A549 treated with dexamethasone at 1 μM for 4 hours (cell line): ENCODE measurements at places on chromosomes 6 and 20. TPM values are rescaled to one million over a fixed set of nuclear protein-coding genes. Genes with fewer than 3 reads are reported as not detected.

MDFI gene
- total RNA-seq = 0.47 to 0.87 TPM (median 0.61 TPM) in 5 replicates

PTPRT gene
- not detected in 5 replicates for total RNA-seq

RAB44 gene
- 0.04 to 0.05 TPM (median 0.04 TPM) in 5 replicates for total RNA-seq

NT5E gene
- 21.7 to 31.4 TPM (median 26.6 TPM) in 5 replicates for total RNA-seq

PDE10A gene
- 21.7 to 28.7 TPM (median 24.1 TPM) in 5 replicates for total RNA-seq

TGM3 gene
- 0.05 to 0.12 TPM (median 0.07 TPM) in 3 of 5 replicates, not detected in the others for total RNA-seq

THBD gene
- 110 to 160 TPM (median 137 TPM) in 5 replicates for total RNA-seq

SLC17A3 gene
- 0.86 to 1.3 TPM (median 1.1 TPM) in 5 replicates for total RNA-seq

PREX1 gene
- total RNA-seq = 9.9 to 16.9 TPM (median 15.7 TPM) in 5 replicates

PRL gene
- not detected in 5 replicates for total RNA-seq

RIMS1 gene
- total RNA-seq = not detected in 5 replicates

GMPR gene
- total RNA-seq = 3.5 to 5.4 TPM (median 4.4 TPM) in 5 replicates

MATN4 gene
- 0.03 to 0.14 TPM (median 0.07 TPM) in 5 replicates for total RNA-seq

HIVEP1 gene
- total RNA-seq = 7.4 to 11.7 TPM (median 11.1 TPM) in 5 replicates

SLC17A4 gene
- 0.02 TPM in 1 of 5 replicates, not detected in the others for total RNA-seq

CFAP206 gene
- total RNA-seq = 0.31 to 0.57 TPM (median 0.38 TPM) in 5 replicates

OCSTAMP gene
- not detected in 5 replicates for total RNA-seq

CABLES2 gene
- 4.7 to 7.2 TPM (median 6.5 TPM) in 5 replicates for total RNA-seq

FLRT3 gene
- 2.5 to 2.7 TPM (median 2.6 TPM) in 5 replicates for total RNA-seq

DACT2 gene
- total RNA-seq = 0.06 to 0.08 TPM (median 0.06 TPM) in 4 of 5 replicates, not detected in the other

EMILIN3 gene
- total RNA-seq = 0.27 to 0.66 TPM (median 0.54 TPM) in 5 replicates

ABHD16A gene
- total RNA-seq = 13.2 to 16.4 TPM (median 15.7 TPM) in 5 replicates

JPH2 gene
- total RNA-seq = 5.8 to 9.0 TPM (median 6.8 TPM) in 5 replicates

AHCY gene
- 298 to 346 TPM (median 332 TPM) in 5 replicates for total RNA-seq
